ENCODE measurements at places on chromosomes 5 and 9.

GRCh38 chr5:146209714-146210113, 6.3 kb downstream of the RBM27 start:
- DNase-seq = no peak
- H3K4me3 ChIP-seq = no peak overlapping the region
- no peak overlapping the region for H3K27ac ChIP-seq
- no peaks in the 10 kb centered on the region for H3K27me3 ChIP-seq
- H3K4me1 ChIP-seq = peaks cover 10% of the 10 kb centered on the region
- H3K36me3 ChIP-seq = peaks cover 21% of the 10 kb centered on the region

- no peak overlapping the region for H3K4me3 ChIP-seq
- H3K4me1 ChIP-seq = peaks cover 10% of the 10 kb centered on the region
Observed at GRCh38 chr5:5793242-5794117, 371.0 kb downstream of the ICE1 start.

GRCh38 chr5:107393851-107394250, 276.9 kb downstream of the EFNA5 start:
- no peak overlapping the region for H3K4me3 ChIP-seq
- H3K36me3 ChIP-seq = peaks cover 8% of the 10 kb centered on the region
- peaks cover 42% of the 10 kb centered on the region for H3K4me1 ChIP-seq
- peak overlapping the region; percentile 66 for H3K27ac ChIP-seq

GRCh38 chr5:106873568-106873967, 797.2 kb downstream of the EFNA5 start:
- no peaks in the 10 kb centered on the region for H3K27me3 ChIP-seq
- H3K27ac ChIP-seq = no peak overlapping the region
- H3K4me1 ChIP-seq = no peaks in the 10 kb centered on the region

DNA sequence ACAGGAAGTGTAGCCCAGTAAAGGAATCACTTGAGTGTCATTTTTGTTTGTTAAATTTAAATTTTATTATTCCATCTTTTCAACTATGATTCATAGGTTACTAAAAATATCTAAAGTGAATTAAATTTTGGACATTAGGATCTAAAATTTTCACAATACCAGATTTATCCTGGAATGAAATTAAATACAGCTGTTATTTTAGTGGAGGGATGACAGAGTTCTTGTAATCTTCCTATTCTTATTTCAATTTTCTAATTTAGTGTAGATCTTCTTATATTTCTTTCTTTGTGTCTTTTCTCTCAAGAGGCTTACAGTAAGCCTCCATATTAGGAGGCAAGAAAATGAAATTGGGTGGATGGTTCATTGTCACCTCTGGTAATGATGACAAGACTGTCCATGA, 167.9 kb upstream of the TNC start:
- no peaks in the 10 kb centered on the region for H3K36me3 ChIP-seq
- H3K4me1 ChIP-seq = no peaks in the 10 kb centered on the region
- no peak overlapping the region for H3K27ac ChIP-seq
- DNase-seq = no peak
- no peak overlapping the region for H3K4me3 ChIP-seq

GRCh38 chr9:94097788-94098414, 13.6 kb downstream of the PTPDC1 start:
- peaks cover 31% of the 10 kb centered on the region for H3K36me3 ChIP-seq
- peaks cover 31% of the 10 kb centered on the region for H3K4me1 ChIP-seq
- H3K27me3 ChIP-seq = no peaks in the 10 kb centered on the region
- no peak overlapping the region for H3K27ac ChIP-seq

GRCh38 chr5:173689737-173690360, 73.4 kb upstream of the BOD1 start:
- peak overlapping the region; percentile 89 for H3K27ac ChIP-seq
- H3K4me3 ChIP-seq = no peak overlapping the region
- H3K36me3 ChIP-seq = no peaks in the 10 kb centered on the region
- peaks cover 11% of the 10 kb centered on the region for H3K27me3 ChIP-seq
- DNase-seq = no peak

DNA sequence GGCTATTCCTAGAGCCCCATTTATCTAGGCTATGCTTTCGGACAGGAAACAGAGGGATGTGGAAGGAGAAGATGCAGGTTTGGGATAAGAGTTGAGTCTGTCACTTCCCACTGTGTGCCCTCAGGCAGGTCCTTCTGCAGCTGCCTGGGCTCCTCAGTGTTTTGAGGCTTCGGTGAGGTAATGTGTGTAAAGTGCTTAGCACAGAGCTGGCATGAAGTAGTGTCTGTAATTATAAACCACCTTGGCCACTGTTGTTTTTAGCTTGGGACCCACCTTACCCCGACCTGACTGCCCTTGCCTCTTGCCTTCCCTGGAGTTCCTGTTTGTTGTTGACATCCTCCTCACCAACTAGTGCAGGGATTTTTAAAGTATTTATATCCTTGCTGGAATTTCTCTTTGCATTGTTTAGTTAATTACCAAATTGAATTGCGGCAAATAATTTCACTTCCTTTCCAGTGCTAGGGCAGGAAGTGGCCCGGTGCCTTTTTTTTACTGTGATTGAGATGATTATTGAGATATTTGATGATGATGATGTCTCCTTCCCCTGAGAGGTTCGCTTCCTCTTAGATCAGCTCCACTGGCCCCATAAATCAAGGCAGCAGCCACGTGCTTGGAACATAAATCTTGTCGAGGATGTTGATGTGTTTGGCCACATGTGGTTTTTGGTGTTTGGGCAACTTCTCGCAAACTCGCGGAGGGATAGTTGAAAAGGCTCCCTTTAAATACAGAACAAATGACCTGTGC, 38.3 kb upstream of the DAB2IP start:
- peaks cover 71% of the 10 kb centered on the region for H3K4me1 ChIP-seq
- DNase-seq = no peak
- H3K36me3 ChIP-seq = no peaks in the 10 kb centered on the region
- peaks cover 2% of the 10 kb centered on the region for H3K27me3 ChIP-seq

DNA sequence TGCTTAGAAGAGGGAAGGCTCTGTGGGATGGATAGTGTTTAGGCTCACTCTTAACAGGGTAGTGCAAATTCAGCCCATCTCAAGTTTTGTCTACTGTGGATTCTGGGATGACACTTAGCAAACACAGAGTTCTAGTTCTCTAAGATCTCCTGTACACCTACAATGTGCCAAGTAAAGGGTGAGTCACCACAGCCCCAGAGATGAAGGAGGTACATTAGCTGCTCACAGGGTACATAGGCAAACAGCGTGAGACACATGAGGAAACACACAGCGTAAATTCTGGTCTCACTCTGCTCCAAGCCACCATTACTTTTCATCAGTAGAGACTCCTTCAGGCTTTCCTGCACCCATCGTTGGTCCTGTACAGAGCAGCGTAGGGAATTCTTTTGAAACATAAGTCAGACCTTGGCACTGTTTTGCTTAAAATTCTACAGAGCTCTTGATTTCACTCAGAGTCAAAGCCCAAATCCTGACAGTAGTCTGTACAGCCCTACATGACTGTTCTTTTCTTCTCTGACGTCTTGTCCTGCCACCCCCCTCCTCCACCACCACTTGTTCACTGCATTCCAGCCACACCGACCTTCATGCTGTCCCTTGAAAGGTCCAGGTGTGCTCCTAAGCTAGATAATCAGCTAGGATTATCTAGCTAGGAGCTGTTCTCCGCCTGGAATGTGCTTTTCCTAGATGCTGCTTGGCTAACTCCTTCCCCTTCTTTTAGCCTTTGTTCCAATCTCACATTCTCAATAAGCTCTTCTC, 8.7 kb downstream of the ASTN2 start:
- H3K4me1 ChIP-seq = peaks cover 6% of the 10 kb centered on the region
- H3K27me3 ChIP-seq = peaks cover 47% of the 10 kb centered on the region
- no peak for DNase-seq
- no peak overlapping the region for H3K27ac ChIP-seq
- no peak overlapping the region for H3K4me3 ChIP-seq

DNA sequence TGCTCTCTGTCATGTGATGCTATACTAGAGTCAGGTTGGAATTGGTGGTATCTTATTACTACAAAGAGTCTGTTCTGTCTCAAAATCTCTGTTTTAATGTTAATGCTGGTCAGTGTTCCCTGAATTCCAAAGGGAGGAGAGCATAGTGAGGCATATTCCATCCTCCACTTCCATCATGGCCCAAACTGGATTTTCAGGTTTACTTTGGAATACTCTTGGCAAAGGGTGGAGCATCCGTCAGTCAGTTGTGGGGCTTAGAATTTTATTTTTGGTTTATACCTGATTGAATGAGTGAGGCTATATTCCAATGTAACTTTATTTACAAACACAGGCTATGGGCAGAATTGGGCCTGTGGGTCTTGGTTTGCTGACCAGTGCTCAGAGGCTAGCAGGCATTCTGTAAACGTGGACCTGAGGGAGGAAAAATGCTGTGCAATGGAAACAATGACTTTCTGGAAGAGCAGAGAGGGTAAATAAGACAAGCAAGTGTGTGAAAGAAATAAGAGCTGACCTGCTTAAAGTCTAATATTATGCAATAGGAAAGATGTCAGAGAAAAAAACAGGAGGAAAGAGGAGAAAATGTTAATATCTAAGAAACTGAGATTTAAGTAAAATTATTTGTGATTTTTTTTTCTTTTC, 106.2 kb upstream of the CLINT1 start:
- H3K4me1 ChIP-seq = peaks cover 31% of the 10 kb centered on the region
- H3K27ac ChIP-seq = no peak overlapping the region

DNA sequence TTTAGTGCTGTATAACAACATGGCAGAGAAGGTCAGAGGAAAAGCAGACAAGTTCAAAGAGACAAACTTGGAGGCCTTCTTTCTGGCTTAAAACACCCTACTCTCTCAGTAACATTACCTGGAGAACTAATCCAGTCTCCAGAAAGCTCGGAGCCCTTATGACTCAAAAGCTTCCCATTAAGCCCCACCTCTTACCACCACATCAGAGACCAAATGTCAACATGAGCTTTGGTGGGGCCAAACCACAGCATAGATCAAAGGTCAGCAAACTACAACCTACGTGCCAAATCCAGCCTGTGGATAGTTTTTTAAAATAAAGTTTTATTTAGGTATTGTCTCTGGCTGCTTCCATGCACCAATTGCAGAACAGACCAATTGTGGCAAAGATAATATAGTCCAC, 589.9 kb downstream of the DNAH5 start:
- DNase-seq = no peak
- no peak overlapping the region for H3K27ac ChIP-seq
- no peaks in the 10 kb centered on the region for H3K36me3 ChIP-seq
- H3K27me3 ChIP-seq = peaks cover 4% of the 10 kb centered on the region
- H3K4me3 ChIP-seq = no peak overlapping the region

DNA sequence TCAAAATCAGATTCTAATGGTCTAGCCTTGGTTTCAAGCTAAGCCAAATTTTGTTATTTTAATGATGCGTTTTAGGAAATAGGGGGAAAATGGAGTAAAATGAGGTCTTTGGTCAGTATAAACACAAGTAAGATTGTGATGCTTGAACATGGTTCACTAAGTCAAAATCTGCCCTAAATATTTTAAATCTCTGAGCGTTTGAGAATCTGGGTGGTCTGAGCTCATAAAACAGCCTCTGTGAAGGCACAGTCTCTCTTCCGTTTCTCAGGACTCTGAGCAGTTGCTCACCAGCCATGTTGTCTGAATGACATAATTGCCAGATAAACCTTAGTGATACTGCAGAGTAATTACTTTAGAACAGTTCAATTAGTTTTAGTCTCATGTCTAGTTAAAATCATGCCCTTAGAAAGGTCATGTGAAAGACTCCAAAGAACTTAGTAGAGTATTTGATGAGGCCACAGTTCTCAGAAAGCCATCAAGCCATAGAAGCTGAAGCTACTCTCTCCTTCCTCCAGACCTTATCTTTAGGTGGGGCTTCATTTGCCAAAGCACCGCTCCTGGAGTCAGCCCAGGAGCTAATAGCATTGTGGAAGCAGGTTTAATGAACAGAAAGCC, 257.1 kb upstream of the MAP3K1 start:
- H3K4me1 ChIP-seq = no peaks in the 10 kb centered on the region
- peaks cover 12% of the 10 kb centered on the region for H3K27me3 ChIP-seq
- no peak for DNase-seq
- no peaks in the 10 kb centered on the region for H3K36me3 ChIP-seq
- H3K27ac ChIP-seq = no peak overlapping the region

- H3K27ac ChIP-seq = no peak overlapping the region
- no peak overlapping the region for H3K4me3 ChIP-seq
- peaks cover 47% of the 10 kb centered on the region for H3K27me3 ChIP-seq
- H3K4me1 ChIP-seq = peaks cover 44% of the 10 kb centered on the region
Observed at GRCh38 chr9:93814077-93814956, 140.8 kb downstream of the BARX1 start.

GRCh38 chr9:88092797-88093331, 45.4 kb downstream of the SPATA31C2 start:
- H3K4me1 ChIP-seq = peaks cover 30% of the 10 kb centered on the region
- no peak overlapping the region for H3K4me3 ChIP-seq
- no peaks in the 10 kb centered on the region for H3K36me3 ChIP-seq
- no peak for DNase-seq
- H3K27ac ChIP-seq = no peak overlapping the region
- H3K27me3 ChIP-seq = peaks cover 5% of the 10 kb centered on the region

DNA sequence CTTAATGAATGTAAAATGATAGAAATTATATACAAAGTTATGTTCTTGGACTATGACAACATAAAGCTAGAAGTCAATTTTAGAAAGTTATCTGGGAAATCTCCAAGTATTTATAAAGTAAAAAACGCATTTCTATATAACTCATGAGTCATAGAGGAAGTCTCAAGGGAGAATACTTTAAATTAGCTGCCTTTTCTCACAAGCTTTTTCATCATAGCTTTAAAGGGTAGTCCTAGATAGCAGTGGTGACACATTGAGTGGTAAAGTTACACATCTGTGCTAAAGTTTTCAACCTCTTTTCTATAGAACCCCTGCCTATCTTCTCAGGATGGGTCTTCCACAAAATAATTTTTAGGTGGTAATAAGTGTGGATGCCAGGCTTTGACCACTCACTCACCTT, 598.3 kb upstream of the FAM174A start:
- no peak overlapping the region for H3K4me3 ChIP-seq
- no peaks in the 10 kb centered on the region for H3K36me3 ChIP-seq
- H3K27me3 ChIP-seq = peaks cover 5% of the 10 kb centered on the region
- DNase-seq = no peak
- H3K4me1 ChIP-seq = no peaks in the 10 kb centered on the region

- H3K4me1 ChIP-seq = no peaks in the 10 kb centered on the region
- H3K27me3 ChIP-seq = no peaks in the 10 kb centered on the region
- H3K4me3 ChIP-seq = no peak overlapping the region
Observed at GRCh38 chr5:171050916-171051315, 189.1 kb downstream of the RANBP17 start.

- no peak for DNase-seq
- H3K4me3 ChIP-seq = peak overlapping the region; percentile 83
- peaks cover 9% of the 10 kb centered on the region for H3K4me1 ChIP-seq
Observed at GRCh38 chr5:55219770-55220169, 7.3 kb downstream of the MCIDAS start.

GRCh38 chr9:126499005-126499910, 114.5 kb upstream of the LMX1B start:
- H3K36me3 ChIP-seq = no peaks in the 10 kb centered on the region
- no peak overlapping the region for H3K27ac ChIP-seq
- peaks cover 23% of the 10 kb centered on the region for H3K4me1 ChIP-seq
- H3K4me3 ChIP-seq = peak overlapping the region; percentile 77
- peaks cover 17% of the 10 kb centered on the region for H3K27me3 ChIP-seq
